ENCODE measurements at places on chromosomes 12 and 14.

- DNase-seq = no peak
Measured at GRCh38 chr12:18752947-18753346, 15.0 kb downstream of the CAPZA3 start.

DNA sequence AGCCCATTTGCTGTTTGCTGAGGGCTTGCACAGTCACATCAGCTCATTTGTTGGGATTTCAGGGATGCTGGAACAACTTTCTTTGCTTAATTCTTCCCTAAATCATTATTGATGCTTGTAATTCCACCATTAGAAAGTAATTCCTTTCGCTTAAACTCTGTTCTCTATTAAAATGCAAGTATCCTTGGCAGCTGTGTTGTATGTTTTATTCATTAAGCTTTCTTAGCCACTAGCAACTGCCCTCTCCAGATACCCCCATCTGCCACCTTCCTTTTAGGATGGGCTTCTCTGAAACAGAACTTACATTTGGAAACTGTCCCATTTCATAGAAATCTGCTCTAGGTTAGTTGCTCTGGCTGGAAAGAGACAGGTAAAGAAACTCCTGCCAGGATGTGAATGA, 43.7 kb downstream of the ADCK1 start:
- no peak for DNase-seq

GRCh38 chr14:89349171-89350008, 67.6 kb downstream of the FOXN3 start:
- no peak for DNase-seq

- no peak for DNase-seq
Measured at GRCh38 chr14:105369653-105370040, 28.7 kb upstream of the TEX22 start.

- no peak for DNase-seq
Measured at GRCh38 chr14:65986041-65986440, 500.1 kb upstream of the CCDC196 start.

DNA sequence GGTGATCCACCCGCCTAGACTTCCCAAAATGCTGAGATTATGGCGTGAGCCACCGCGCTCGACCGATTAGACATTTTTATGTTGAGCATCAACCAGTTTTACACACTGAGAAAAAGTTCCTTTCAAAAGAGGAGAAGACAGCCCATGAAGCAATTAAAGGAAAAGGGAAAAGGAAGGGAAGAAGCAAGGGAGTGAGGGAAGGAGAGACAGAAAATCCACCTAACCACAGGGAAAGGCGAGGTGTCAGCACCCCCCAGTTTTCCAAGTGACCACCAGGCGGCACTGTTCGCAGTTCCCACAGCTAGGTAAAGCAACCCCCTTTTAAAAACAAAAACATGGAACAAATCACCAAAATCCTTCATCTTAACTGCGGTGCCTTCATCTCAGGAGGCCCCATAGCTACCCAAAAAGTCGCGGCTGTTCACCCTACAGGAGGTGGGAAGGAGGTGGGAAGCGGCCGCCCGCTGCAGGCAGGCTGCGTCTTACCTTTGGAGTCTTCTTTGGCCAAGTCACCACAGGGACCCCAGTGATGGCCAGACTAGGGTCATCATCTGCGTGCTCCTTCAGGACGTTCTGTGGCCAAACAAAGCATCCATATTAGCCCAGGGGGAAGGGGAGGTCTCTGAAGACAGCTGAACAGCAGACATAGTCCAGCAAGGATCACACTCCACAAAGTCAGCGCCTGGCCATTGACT, 86.6 kb downstream of the KDM2B start:
- no peak for DNase-seq

GRCh38 chr12:42565633-42566032, 23.9 kb downstream of the PRICKLE1 start:
- no peak for DNase-seq

- peak; percentile 13 for DNase-seq
Measured at GRCh38 chr12:115752913-115753726, 524.4 kb downstream of the MED13L start.

- DNase-seq = peak; percentile 12
Measured at GRCh38 chr12:49893753-49894750, 9.6 kb downstream of the FAIM2 start.

GRCh38 chr12:62484233-62484632, 17.6 kb downstream of the MON2 start:
- DNase-seq = no peak

GRCh38 chr14:91961297-91962220, 14.1 kb upstream of the FBLN5 start:
- DNase-seq = no peak

DNA sequence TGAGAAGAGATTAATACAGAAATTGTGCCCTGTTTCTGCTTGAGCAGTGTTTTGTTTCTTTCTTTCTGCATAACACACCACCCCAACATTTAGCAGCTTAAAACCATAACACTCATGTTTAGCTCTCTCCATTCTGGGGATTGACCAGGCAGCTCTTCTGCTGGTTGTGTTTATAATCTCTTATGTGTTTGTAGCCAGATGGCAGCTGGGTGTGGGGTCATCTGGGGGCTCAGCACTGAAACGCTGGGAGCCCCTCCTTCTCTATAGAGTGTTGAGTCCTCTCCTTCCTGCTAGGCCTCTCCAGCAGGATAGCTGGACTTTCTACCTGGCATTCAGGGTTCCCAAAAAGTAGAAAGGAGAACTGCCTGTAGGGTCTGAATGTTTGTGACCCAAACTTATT, 270.6 kb downstream of the TTC8 start:
- no peak for DNase-seq

DNA sequence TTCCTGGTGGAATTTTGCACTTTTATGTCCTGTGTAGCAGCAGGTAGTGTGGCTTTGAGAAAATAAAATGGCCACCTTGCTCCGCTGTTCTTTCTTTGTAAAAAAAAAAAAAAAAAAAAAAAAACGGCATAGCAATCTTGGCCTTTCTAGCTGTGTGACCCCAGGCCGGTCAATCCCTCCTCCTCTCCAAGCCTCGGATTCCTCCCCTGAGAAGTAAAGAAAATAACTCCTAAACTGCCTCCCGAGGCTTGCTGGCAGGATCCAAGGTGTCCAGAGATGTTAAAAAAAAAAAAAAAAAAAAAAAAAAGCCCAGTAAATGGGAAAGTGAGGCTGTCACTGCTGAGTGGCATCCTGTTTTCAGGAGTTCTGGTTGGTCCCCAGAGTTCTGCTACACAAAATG, 23.9 kb upstream of the MAP1LC3B2 start:
- no peak for DNase-seq

- no peak for DNase-seq
Measured at GRCh38 chr14:28303248-28303647, 463.3 kb upstream of the FOXG1 start.

DNA sequence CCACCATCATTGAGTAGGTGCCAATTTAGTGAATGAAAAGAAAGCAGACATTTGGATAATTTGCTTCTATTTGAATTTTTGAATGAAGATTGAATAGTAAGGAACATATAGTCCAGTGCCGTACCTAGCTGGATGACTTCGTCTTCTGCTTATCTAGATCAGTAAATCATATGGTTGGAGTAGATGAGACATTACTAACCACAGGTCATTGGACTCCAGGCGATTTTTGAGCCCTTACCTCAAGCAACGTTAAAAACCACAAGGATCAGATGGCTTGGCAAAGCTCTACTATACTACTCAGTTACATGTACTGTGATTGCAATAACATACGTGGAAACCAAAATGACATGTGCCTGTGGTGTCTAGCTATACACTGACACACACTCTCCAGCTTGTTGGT, 1.7 kb upstream of the SPATS2 start:
- no peak for DNase-seq

- peak; percentile 8 for DNase-seq
Measured at GRCh38 chr14:67166450-67166853, 22.8 kb upstream of the GARIN2 start.

- no peak for DNase-seq
Measured at GRCh38 chr14:31889297-31889696, 187.8 kb upstream of the ARHGAP5 start.

DNA sequence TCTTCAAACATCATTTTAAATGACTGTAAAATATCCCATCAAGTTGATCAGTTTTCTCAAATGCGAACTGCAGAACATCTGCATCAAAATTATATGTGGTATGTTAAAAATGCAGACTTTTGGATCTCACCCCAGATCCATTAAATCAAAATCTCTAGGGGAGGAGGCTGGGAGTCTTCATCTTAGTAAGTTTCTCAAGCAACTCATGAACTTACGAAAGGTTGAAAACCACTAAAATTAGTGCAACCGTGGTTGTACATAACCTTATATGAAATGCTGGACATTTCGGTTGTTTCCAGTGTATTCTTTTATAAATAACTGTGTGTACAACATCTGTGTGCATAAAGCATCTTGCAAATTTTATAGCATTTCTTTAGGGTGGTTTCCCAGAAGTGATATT, 39.2 kb downstream of the ZFP36L1 start:
- DNase-seq = no peak

- DNase-seq = no peak
Measured at GRCh38 chr12:95136598-95136997, 63.2 kb upstream of the NR2C1 start.

- no peak for DNase-seq
Measured at GRCh38 chr12:125999628-126000027, 934.4 kb downstream of the AACS start.

DNA sequence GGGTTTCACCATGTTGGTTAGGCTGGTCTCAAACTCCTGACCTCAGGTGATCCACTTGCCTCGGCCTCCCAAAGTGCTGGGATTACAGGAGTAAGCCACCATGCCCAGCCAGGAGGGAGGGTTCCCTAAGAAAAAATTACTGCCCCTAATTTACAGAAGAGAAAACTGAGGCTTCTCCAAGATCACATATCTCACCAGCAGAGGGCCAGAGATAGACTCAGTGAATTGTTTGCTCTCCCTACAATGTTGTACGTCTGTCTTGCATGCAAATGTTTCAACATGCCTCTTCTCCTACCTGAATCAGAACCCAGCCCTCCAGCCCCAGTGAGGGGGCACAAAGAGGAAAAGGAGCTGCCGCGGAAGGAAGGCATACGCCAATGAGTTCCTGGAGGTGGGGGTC, 48.3 kb upstream of the TMEM263 start:
- DNase-seq = no peak

DNA sequence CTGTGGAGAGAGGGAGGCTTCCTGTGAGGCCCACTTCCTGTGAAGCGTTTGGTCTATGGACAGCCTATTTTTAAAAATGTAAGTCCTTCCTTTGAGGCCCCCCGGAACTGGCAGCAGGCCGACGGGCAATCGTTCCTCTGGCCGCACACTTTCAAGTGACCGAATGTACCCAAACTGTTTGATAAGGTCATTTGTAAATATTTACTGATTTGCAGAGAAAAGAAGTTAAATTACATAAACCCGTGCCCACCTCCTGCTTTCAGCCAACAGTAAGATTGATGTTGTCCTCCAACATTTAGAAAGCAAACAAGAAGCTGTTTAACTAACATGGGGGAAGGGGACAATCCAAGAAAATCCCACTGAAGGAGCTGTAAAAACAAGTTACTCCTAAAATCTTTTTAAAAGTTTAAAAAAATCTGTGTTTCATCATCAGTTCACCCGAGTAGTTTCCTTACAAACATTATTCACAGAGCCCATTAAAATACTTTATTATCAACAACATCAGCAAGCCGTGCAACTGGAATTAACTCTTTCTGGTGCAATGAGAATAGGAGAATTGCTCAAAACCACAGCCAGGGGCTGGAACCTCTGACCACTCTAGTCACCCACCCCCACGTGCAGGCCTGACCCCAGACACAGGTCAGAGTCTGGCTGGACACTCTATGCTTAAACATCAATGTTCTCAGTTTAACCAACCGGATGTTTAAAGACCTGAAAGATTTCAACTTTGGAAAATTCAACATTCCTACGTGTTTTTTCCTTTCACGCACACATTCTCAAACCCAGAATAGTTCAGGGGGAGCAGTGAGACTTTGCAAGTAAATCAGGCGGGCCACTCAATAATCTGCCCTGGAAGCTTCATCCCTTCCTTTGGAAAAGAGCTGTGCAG, 65.3 kb downstream of the FOXN3 start:
- DNase-seq = no peak

- DNase-seq = no peak
Measured at GRCh38 chr12:108582978-108583770, 14.7 kb downstream of the TMEM119 start.

GRCh38 chr12:101997102-101997501, 64.7 kb downstream of the WASHC3 start:
- DNase-seq = no peak

GRCh38 chr12:78177298-78177697, 346.6 kb downstream of the NAV3 start:
- DNase-seq = no peak

GRCh38 chr12:132398386-132398991, 69.1 kb upstream of the GALNT9 start:
- no peak for DNase-seq
